ENCODE measurements at places on chromosomes 7 and 10.
A peak's percentile ranks its signal among the peaks of the same experiment; 100 is the strongest.

- H3K27ac ChIP-seq, result peak overlapping the region; percentile 82
- DNase-seq, result no peak
- H3K27me3 ChIP-seq, result no peaks in the 10 kb centered on the region
- H3K4me1 ChIP-seq, result peaks cover 40% of the 10 kb centered on the region
- H3K4me3 ChIP-seq, result peak overlapping the region; percentile 58
These were observed 803 bp downstream of the RAPGEF5 start for GRCh38 chr7:22356010-22356691.

DNA sequence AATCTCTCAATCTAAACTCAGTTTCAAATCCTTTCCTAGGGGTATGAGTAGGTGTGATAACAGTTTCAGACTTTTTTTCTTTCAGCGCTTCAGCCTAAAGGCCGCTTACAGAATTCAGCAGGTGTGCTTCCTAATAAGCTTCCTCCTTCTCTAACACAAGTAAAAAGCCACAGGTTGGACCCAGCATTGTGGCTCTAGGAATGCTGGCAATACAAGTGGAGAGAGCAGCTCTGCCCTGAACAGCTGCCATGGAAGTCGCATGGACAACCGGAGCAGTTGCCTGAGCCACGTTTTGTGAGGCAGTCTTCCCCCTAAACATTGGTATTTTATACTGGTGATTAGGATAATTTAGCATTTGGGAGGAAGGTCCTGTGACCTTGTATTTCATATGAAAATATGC, 83.5 kb downstream of the ST7 start:
- no peak for DNase-seq
- H3K4me1 ChIP-seq, result no peaks in the 10 kb centered on the region
- no peak overlapping the region for H3K27ac ChIP-seq

DNA sequence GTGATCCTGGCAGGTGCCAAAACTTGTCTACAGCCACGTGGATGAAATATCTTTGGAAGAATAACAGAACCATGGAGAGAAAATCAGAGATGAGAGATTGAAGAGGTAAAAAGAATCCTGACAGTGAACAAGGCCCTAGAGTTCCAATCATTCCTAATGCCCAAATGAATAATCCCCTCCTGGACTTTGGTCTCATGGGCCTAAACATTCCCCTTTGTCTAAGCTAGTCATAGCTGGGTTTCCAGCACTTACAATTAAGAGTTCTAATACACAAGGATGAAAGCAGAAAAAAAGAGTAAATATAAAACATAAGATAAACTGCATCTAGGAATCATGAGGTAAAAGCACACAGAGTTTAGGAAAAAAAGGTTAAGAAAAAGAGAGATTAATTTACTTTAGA, 40.2 kb downstream of the ARHGAP12 start:
- DNase-seq, result no peak
- H3K4me3 ChIP-seq, result peak overlapping the region; percentile 48
- H3K4me1 ChIP-seq, result peaks cover 67% of the 10 kb centered on the region
- no peaks in the 10 kb centered on the region for H3K36me3 ChIP-seq
- no peaks in the 10 kb centered on the region for H3K27me3 ChIP-seq

DNA sequence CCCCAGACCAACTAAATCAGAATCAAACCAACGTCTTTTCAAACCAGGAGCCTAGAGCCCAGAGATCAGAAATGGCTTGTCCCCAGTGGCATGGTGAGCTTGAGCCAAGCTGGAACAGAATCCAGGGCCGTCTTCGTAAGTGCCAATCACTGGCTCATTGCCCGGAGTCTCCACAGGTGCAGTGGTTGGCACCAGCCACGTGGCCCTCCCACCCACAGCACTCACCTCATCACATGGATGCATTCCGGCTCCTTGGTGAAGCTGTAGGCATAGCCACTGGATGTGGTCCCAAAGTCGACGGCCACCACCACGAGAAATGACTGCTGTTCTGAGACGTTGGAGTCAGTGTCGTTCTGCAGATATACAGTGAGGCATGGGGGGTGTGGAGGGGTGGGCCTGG, 37.4 kb downstream of the HSPA12A start:
- no peak overlapping the region for H3K27ac ChIP-seq
- H3K4me3 ChIP-seq, result no peak overlapping the region
- no peaks in the 10 kb centered on the region for H3K27me3 ChIP-seq
- no peaks in the 10 kb centered on the region for H3K4me1 ChIP-seq
- no peak for DNase-seq

DNA sequence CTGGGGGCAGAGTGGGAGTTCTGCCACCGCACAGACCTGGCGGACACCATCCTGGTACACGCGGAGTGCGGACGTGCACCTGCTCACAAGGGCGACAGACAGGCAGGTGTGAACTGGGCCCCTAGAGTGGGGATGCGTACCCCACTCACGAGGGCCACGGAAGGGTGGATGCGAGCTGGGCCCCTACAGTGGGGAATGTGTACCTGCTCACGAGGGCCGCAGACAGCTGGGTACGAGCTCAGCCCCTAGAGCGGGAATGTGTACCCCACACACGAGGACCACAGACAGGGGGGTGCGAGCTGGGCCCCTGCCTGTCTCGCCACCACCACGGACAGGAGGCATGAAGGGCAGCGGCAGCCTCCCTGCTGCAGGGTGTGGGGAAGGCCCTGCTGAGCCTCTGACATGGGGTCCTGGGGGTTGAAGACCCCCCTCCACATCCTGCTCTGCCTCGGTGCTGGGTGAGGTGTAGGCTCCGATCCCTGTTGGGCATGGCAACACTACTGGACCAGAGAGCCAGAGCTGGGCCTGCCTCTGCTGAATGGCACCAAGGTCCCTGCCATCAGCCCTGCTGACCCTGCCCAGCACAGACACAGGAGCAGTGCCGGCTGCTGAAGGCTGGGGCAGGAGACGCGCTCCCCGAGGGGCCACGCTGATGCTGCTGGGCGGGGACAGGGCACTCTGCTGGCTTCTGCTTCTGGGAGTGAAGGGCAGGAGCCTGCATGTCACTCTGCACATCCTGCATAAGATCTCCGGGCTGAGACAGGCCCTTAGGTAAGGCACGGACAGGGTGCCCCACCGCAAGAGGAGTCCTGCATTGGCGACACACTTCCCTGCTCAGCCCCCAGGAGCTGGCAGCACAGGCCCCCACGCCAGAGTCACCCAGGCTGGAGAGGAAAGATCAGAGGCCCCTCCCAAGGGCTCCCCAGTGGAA, 259.2 kb downstream of the MAD1L1 start:
- no peaks in the 10 kb centered on the region for H3K36me3 ChIP-seq
- no peak overlapping the region for H3K4me3 ChIP-seq
- H3K27me3 ChIP-seq, result no peaks in the 10 kb centered on the region
- H3K27ac ChIP-seq, result no peak overlapping the region

- no peaks in the 10 kb centered on the region for H3K4me1 ChIP-seq
- no peak overlapping the region for H3K27ac ChIP-seq
- H3K4me3 ChIP-seq, result no peak overlapping the region
- DNase-seq, result peak; percentile 39
- H3K36me3 ChIP-seq, result no peaks in the 10 kb centered on the region
- no peaks in the 10 kb centered on the region for H3K27me3 ChIP-seq
These were observed 15.9 kb downstream of the LAMB4 start for GRCh38 chr7:108114117-108114841.

GRCh38 chr7:9983048-9983447, 990.6 kb upstream of the PHF14 start:
- H3K27ac ChIP-seq, result no peak overlapping the region
- no peak for DNase-seq
- H3K4me1 ChIP-seq, result no peaks in the 10 kb centered on the region
- H3K27me3 ChIP-seq, result no peaks in the 10 kb centered on the region

DNA sequence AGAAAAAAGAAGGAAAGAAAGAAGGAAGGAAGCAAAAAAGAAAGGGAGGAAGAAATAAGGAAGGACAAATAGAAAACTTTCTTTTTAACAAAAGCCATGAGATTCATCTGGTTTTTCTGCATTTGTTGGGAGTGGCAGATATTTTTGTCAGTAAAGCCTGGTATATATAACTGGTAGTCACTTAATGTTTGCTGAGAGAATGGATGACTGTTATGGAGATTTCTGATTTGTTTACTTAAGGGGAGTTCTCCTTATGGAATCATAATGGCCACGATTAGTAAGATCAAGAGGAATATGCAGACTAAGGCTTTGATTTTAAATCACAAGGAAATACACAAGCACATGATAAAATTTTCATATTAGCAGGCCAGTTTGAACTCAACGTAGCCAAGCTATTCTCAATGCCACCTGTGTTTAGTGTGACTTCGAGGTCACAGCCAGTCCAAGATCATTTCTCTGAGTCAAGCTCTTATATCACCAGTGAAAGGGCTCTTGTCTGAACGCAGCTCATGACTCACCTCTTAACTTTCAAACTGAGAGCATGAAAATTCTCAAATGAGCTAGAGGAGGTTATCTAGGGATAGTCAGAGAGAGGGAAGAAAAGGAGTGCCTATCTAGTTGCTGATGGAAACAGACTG, 445.1 kb upstream of the ZMIZ1 start:
- DNase-seq, result peak; percentile 36
- no peaks in the 10 kb centered on the region for H3K36me3 ChIP-seq
- no peak overlapping the region for H3K27ac ChIP-seq
- peaks cover 15% of the 10 kb centered on the region for H3K4me1 ChIP-seq
- no peak overlapping the region for H3K4me3 ChIP-seq
- H3K27me3 ChIP-seq, result no peaks in the 10 kb centered on the region

DNA sequence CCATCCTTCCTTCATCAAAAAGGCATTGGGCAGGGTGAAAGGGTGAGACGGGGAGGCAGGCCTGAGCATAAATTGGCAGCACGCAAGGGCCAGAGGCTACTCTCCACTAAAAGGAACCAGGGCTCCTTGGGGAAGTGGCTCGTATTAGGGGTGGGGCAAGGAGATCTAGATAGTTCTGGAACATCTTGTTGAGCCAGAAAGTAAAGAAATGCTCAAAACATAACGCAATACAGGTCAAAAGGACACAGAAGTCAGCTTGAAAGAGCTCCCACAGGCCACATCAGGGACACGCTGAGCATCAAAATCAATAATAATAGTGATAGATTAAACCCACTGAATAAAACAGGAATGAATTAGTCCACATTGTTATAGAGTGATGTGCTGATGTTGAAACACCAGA, 203.1 kb downstream of the ELMO1 start:
- H3K4me3 ChIP-seq, result no peak overlapping the region
- peaks cover 70% of the 10 kb centered on the region for H3K27me3 ChIP-seq
- no peaks in the 10 kb centered on the region for H3K36me3 ChIP-seq
- H3K27ac ChIP-seq, result no peak overlapping the region
- no peaks in the 10 kb centered on the region for H3K4me1 ChIP-seq

DNA sequence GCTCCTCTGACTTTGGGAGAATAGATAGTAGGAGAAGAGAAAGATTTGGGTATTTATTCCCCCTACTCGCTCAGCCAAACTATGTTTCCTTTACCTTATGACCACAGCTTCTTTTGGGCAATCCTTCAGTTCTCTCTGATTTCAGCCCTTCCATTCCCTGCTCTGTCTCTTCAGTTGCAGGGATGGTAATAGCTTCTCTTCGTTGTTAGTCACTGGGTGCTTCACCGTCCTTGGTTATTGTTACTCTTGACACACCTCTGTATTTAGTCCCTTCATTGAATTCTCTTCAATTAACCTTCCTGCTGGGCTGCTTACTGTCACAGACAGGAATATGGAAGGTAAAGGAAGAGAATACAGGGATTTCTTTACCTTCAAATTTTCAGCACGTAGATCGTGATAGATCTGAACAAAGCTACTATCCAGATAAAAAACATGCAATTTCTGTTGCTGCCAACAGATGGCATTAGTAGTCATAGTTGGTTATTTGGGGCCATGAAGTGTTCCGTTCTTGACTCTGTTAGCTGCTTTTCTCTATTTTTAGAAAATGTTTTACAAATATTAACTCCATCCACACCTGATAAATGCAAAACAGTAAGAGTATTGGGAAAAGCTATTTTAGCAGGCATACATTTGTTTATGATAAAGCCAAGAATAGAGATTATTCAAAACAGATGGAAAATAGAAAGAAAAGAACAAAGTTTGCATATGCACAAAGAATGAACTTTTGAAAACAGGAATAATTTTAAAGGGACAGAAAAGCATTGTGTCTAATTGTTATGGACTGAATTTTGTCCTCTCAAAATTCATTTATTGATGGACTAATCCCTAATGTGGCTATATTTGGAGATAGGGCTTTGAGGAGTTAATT, 14.0 kb upstream of the PTTG1IP2 start:
- H3K36me3 ChIP-seq, result no peaks in the 10 kb centered on the region
- peak; percentile 28 for DNase-seq
- H3K27me3 ChIP-seq, result no peaks in the 10 kb centered on the region
- no peaks in the 10 kb centered on the region for H3K4me1 ChIP-seq

DNA sequence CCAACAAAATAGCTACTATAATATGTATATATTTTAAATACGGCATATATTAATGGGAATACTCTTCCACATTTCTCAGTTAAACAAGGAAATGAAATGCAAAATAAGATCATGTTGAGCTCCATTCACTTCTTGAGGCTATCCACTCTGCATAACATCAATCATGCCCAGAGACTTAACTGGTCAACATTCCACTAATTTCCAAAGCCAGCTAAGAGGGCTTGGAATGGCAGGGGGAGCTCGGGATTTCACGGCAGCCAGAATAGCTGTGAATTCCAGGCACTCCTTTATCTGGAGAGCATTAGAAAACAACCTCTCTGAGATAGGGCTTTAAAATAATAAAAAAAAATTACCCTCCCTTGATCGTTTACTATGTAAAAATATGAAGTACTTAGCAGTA, 194.9 kb upstream of the CDCA7L start:
- H3K4me3 ChIP-seq, result no peak overlapping the region
- no peak for DNase-seq
- no peak overlapping the region for H3K27ac ChIP-seq
- H3K4me1 ChIP-seq, result no peaks in the 10 kb centered on the region
- H3K36me3 ChIP-seq, result no peaks in the 10 kb centered on the region

DNA sequence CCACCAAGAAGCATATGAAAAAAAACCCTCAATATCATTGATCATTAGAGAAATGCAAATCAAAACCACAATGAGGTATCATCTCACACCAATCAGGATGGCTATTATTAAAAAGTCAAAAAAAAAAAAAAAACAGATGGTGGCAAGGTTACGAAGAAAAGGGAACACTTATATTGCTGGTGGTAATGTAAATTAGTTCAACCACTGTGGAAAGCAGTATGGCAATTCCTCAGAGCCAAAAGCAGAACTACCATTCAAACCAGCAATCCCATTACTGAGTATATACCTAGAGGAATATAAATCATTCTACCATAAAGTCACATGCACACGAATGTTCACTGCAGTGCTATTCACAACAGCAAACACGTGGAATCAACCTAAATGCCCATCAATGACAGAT, 46.0 kb downstream of the CNOT4 start:
- no peaks in the 10 kb centered on the region for H3K4me1 ChIP-seq
- H3K4me3 ChIP-seq, result no peak overlapping the region
- DNase-seq, result no peak
- H3K27ac ChIP-seq, result no peak overlapping the region

Measured in HCT116 (cell line).